ENCODE measurements at places on chromosomes 7 and 10.
A peak's percentile ranks its signal among the peaks of the same experiment; 100 is the strongest.

- no peak for DNase-seq
Observed at GRCh38 chr7:31763548-31763947, 76.5 kb downstream of the PPP1R17 start.

DNA sequence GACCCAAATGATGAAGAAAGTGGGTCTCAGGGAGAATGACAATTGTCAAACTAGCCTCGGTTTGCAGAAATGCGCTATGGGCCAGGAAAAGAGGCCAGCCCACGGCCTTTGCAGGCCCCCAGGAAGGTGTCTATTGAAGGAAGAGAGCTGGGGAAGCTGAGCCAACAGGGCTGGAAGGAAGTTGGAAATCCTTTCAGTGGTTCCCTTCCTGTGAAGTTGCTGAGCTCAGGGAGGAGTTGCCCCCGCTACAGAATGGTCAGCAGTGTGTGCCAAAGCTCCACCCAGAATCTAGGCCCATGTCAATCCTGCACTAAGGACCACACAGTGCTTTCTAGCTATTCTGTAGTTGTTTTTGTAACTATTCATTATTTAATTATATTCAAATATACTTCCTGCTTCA lies 91.6 kb upstream of the ANLN start:
- no peak for DNase-seq

DNA sequence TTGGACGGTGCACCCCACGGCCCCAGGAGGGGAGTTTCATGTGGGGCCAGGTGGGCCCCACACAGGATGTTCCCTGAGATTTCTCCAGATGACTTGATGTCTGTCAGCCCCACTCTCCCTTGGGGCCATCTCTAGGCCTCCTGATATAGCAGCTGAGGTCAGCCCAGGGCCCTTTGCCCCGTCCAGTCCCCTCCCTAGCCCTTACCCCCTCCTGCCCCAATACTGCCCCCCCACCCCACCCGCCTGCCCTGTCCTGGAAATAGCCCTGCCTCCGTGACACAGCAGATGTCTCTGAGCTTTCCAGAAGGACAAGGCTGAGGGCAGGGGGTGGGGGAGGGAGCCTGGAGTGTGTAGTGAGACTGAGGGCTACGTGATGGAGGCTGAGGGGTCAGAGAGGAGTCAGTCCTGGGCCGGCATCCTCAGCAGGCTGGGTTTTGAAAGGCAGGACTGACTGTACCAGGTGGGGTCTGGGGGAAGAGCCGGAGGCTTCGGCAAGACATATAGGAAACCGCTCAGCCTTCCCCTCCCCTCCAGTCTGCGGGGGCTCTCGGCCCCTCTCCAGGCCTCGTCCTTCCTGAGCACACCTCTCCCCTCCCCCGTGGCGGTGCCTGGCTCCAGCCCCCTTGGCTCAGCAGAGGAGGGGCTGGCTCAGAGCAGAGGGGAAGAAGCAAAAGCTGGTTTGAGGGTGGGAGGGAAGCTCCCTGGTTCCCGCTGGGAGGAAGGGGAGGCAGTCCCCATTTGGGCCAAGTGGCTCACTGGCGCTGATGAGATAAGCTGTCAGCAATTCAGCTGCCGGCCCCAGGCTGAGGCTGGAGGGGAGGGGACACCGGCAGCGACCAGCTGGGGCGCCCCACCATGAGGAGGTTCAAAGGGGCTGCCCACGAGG lies 2.0 kb downstream of the FLNC start:
- no peak for DNase-seq

GRCh38 chr7:133562621-133563020 lies 309.7 kb downstream of the EXOC4 start:
- DNase-seq, result no peak

DNA sequence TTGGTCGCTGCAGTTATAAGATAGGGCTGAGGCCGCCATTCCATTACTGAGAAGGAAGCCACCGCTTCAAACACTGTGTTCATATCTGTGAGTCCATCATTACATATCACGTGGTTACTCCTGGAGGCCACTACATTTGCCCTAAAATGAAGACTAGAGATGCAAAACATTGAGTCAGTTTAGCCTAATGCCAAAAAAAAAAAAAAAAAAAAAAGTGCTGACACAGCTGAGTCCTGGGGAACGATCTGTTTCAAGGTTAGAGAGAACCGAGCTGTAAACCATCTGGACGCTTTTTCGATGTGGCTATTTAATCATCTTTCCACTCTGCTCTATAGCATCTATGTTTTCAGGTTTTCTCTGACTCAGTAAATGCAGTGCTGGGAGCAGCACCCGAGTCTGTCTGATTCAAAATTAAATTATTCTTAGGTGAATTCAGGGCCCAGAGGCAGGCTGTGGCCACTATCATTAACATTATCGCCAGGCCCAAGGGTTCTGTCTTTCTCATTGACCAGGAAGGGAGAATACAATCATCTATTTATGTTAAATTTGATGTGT lies 449.1 kb downstream of the PAXIP1 start:
- DNase-seq, result no peak

DNA sequence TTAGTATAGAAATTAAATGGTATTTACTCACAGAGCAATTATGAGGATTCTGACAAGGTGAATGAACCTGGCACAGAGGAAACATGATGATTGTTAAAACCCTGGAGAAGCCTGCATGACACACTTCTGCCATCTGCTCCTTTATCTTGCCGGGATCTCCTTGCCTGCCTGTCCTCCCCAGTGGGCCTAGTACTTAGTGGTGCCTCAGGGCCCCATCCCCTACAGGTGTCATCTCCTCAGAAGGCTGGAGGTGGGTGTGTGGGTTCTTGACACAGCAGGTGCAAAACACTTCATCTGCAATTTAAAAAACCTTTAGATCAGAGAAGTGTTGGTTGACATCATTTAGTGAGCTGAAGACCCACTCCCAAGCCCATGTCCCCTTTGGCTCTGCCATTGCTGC lies 261.2 kb downstream of the ADRA2A start:
- DNase-seq, result no peak

DNA sequence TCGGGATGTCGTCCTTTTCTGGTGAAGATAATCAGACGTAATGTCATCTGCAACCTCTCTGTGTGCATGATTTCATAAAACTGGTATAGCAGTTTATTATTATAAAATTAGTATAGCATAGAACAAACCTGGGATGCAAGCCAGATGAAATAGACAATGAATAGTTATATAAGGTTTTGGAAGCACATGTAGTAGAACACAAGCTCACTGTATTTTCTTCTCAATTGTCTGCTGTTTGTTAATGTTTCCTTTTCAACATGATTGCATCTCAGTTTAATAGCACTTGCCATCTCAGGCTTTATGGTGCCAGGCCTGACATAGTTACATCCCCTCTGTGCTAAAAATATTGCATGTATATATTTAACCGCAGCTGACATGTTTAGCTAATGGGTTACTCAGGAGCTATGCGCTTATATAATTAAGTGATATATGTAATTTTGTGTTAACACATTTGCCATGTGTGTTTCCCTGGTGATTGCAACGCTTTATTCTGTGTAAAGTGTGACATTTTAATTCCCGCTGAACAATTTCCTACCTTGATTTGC lies 132.7 kb downstream of the ARID5B start:
- DNase-seq, result no peak

DNA sequence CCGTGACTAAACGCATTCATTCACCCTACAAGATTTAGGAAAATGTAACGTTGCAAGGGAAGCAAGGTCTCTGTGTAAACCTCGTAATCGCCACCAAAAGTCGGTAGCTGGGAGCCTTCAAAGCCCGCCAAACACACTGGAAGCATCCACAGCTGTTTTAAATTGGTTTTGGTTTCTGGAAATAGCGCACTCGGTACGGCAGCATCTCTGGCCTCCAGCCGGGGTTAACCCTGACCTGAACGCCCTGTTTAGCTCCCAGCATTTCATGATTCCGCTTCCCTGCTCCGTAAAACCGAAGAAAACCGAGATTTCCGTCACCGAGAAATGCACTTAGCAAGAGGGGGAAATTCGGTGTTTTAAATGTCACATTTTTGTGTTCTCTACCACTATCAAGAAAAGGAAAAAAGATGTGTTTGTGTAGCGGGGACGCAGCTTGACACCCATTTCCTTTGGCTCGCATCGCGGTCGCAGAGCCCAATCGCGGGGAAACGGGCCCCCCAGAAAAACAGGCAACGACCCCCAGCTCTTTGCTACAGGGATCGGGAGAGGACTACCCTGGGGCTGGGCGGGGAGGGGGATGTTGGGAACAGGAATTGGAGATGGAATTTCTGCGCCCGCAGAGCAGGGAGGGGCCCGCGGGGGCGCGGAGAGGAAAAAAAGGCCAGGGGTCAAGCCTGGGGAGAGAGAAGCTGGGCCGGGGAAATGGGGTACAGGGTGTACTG lies 646 bp downstream of the SGCE start:
- no peak for DNase-seq

DNA sequence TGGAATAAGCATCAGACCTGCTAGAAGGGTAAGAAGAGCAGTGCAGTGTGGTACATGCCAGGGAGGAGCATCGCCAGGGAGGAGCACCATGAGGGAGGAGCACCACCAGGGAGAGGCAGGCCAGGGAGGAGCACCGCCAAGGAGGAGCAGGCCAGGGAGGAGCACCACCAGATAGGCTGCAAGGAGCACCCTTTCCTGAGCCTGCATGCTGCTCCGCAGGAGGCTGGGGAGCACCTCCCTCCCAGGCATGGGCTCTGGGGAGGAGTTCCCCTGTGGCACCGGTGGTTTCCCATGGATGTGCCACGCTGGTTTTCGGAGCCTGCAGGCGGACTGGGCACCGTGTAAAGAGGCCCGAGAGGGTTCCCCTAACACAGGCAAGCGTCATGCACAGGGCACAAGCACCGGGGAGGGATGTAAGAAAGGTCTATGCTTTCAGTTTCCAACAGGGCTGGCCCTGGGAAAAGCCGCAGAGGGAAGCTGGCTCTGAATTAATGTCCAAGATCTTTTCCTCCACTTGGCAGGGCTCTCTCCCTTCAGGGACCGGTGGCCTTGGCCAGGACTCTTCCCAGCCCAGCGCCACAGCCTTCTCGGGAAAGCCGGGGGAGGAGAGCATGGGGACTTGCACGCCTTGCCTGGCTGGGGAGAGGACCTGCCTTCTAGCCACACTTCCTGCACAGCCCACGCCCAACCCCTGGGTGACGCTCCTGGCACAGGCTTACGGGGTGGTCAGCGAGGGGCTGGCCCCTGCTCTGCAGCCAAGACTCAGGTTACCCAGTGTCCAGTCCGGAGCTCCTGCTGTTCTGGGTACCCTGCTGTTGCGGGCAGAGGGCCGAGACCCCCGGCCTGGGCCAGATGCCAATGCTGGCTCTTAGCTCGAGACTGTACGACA lies 11.5 kb upstream of the GPER1 start:
- DNase-seq, result no peak

DNA sequence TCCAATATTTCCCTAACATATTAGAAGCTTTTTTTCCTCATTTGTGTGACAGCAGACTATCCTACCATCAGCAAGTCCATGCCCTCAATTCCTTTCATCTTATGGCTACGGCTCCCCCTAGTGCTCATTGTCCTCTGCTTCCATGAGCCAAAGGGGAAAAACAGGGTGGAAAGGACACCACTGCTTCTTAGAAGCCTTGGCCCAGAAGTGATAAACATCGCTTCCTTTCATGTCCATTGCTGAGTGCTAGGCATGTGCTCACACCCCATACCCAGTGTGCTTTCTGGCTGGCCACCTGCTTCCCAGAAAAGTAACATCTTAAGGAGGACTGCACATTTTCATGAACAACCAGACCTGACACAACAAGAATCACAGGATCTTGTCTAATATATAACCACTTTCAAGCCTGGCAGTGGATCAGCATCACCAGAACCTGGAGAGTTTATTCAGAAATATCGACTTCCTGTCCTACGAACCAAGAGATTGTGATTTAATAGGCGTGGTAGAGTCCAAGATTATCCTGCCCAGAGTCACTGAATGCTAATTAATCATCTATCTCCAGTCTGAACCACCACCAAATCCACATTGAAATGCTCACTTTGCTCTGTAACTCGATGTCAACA lies 650.5 kb upstream of the SORCS1 start:
- DNase-seq, result no peak

GRCh38 chr10:4588824-4589223 lies 237.2 kb upstream of the AKR1E2 start:
- DNase-seq, result no peak

GRCh38 chr10:36808625-36809362 lies 316.6 kb upstream of the ANKRD30A start:
- no peak for DNase-seq

GRCh38 chr7:140571538-140572122 lies 69.0 kb downstream of the DENND2A start:
- DNase-seq, result no peak

GRCh38 chr7:24405002-24405401 lies 121.0 kb downstream of the NPY start:
- no peak for DNase-seq

- DNase-seq, result no peak
Observed at GRCh38 chr10:1043532-1043995, 5.4 kb downstream of the IDI1 start.

GRCh38 chr10:12129222-12130111 lies at the start of gene SEC61A2:
SEC61A2 (plus strand) TSS chr10:12129677; CDS start chr10:12129788, 111 bp downstream.
- peak; percentile 97 for DNase-seq

- DNase-seq, result no peak
Observed at GRCh38 chr10:119325131-119325530, 117.8 kb downstream of the GRK5 start.

DNA sequence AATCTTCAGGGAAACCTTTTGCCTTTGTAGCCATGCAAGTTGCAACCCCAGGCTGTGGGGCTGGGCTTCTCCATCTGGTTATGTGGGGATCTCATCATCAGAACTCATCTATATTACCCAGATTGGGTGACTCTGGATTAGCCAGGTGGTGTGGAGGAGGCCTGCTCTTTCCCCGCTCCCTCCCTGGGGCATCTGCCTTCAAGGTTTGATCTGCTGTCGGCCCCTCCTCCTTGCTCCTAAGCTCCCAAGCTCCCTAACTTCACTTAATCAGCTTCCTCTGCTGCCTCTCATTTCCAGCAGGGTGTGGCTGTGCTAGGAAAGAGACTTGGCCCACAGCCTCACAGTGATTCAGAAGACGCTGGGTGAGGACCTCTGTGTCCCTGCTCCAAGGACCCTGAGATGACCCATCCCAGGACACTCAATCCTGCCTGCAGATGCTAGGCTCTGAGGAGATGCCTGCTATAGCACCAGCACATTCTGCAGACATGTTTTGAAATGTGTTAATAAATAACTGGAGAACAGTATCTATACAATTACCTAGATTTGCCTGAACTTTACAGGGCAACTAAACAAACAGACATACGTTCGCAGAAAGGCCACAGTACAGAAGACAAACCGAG lies 392.1 kb upstream of the PODXL start:
- no peak for DNase-seq

DNA sequence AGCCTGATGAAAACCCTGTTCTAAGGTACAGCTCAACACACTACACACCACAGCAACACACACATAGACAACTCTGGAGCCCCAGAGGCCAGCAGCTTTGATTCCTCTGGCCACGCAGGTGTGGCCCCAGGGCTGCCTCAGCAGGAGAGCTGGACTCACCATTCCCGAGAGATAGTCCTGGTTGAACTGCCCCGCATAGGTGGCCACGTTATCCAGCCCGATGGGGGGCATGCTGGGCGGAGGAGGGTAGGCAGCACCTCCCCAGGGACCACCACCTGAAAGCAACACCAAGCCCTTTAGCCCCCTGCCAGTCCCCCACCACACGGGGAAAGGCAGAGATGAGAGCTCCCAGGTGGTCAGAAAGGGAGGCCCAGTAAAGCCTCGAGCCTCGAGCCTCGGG lies 34.7 kb downstream of the ANXA11 start:
- no peak for DNase-seq

GRCh38 chr10:59587083-59587755 lies 122.4 kb downstream of the SLC16A9 start:
- no peak for DNase-seq

All from hematopoietic multipotent progenitor cell treated with erythropoietin and hydrocortisone succinate and interleukin-3 and kit ligand, for 15 days (in vitro differentiated cells).